ENCODE measurements at places on chromosomes 1 and 21.

DNA sequence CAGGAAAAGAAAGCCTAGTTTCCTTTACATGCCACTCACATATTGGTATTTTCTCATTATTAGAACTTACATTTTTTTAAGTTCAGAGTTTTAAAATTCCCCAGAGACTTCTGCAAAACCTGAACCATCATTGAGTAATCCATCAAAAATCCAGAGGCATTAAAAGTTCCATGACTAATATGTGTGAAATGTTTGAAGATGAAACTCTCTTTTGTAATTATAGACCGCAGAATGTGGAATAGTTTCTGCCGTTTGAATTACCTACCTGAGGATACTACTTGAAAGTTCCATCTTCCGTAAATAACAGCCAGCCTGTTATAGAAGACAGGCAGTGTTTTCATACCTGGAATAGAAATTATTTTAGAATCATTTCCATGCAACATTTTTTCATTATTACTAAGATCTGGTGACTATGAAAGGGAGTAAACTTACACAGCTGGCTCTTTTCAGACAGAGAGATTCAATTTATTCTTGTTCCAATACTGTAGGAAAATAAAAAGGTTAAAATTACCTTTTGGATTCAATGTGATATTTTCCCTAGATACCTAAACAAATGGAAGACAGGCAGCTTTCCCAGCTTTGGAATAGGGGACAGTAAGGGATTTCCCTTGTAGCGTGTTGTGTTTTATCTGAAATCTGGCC is 131.4 kb downstream of the ST6GALNAC5 start:
- no peak for DNase-seq

GRCh38 chr1:70487910-70488665 is 77.0 kb downstream of the CTH start:
- DNase-seq: no peak

GRCh38 chr1:54407154-54407403 is 885 bp upstream of the SSBP3 start:
- no peak for DNase-seq

DNA sequence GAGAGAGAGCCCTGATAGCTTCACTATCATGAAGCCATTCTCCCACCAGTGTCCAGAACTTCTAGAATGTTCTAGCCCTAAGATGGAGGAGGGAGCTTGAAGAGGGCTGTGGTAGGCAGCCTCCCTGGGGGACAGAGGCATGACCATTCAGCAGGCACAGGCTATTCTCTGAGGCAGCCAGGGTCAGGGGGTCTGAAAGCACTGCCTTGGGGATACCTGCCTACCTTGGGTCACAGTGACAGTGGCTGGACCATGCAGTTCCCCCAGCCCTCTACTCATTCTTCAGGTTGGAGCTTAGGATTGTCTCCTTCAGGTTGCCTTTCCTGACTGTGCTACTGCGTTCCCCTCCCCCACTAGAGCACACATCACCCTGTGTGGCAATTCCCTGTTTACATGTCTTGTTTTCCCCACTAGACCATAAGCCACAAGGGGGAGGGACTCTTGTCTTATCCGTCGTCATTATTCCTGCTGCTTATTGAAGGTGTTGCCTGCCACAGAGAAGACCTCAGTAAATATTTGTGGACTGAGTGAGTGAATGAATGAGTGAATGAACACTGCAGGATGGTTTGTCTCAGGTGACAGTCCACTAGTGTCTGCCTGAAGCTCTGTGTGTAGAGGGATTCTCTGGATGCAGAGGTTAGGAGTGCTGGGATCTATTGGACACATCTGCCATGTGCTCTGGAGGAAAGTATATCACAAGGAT is 5.2 kb downstream of the ZDHHC18 start:
- DNase-seq: no peak

DNA sequence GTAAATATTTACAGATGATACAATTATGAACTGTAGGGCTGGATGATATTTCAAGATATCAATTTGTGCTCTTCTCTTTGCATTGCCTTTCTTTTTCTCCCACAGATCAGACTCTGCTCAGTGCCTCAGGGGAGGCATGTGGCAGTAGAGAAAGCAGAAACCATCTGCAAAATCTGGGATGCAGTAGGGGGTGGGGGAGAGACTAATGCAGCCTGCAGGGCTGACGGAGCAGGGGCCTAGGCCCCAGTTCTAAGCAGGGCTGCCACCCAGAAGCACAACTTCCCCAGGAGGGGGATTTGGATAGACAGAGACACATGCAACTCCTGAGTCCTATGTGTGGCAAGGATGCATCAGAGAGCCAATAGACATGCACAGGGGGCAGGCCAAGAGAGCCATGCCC is 511.6 kb downstream of the SMYD3 start:
- no peak for DNase-seq

DNA sequence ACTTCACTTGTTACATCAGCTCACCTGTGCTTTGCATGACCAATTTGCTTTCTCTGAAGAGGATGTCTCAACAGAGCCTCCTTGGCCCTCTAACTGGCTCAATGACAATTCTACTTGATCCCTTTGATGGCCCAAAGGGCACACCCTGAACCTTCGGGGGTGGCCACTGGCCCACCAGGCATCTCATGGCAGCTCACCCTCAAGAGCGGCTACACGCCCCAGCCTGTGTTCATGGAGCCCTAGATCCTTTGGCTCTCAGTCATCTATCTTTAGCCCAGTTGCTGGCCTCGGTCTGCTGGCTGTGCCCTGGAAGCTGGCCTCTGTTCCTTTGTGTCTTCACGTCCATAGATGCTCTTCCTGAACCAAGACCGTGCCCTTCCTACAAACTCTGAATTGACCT is 476.7 kb downstream of the NPHP4 start:
- no peak for DNase-seq

DNA sequence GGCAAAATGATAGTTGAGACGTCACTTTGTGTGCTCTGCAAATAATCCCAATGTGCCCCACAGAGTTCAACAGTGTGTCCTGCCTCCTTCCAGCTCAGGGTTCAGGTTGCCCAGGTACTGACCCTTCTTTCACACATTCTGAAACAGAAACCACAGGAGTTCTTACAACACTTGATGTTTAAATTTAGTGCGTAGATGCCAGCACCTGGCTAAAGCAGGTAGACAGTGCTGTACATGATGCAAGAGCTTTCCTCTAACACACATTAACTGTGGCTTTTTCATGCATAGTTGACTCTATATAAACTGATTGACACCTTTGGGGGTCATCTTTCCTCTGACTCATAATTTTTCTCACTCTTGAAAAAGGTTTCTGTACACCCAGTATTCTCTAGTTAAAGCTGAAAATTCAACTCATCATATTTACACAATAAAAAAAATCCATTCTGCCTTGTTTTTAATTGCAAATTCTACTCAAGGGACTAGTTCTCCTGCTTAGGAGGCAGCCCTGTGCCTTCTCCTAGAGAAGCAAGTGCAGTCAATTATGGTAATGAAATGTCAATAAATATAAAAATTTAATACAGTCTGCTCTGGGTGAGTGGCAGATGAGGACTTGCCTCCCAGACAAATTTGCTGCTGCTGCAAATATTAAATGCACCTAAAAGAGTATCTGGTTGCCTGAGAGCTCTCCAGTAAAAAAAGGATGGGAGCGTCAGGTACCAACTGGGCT is 91.4 kb downstream of the NR5A2 start:
- DNase-seq: no peak

DNA sequence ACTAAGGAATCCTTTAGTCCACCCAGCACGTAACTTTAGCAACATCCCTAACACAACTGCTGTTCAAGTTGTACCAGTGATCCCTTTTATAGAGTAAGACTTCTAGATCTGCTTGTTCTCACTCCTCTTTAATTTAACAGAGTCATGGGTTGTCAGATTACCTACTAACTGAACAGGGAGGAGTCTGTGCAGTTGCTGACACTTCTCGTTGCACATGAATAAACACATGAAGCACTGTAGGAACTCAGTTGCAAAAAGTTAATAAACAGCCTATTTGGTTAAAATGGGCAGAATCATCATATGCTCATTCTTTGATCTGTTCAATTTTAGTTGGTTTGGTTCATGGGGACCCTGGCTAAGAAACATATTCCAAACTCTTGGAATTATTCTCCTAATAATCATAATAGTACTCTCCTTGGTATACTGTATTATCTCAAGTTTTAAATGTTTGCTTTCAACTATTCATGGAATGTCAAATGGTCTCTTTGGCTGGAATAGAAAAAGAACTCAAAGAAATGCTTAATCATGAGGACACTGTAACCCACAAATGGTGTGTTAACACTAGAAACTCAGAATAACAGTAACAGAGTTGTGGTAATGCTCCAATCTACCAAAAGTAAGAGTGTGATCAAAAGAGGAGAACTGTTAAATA is 15.6 kb downstream of the PLPPR5 start:
- DNase-seq: no peak

- DNase-seq: no peak
Measured at GRCh38 chr1:245550720-245551043, 395.9 kb downstream of the KIF26B start.

DNA sequence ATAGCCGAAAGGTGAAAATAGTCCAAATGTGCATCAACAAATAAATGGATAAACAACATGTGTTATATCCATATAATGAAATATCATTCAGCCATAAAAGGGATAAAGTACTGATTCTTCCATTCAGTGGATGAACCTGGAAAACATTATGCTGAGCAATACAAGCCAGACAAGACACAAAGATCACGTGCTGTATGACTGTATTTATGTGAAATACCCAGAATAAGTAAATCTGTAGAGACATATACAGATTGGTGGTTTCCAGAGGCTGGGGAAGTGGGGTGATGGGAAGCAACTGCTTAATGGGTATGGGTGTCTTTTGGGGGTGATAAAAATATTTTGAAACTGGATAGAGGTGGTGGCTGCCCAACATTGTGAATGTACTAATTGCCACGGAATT is 13.3 kb upstream of the GSTM4 start:
- no peak for DNase-seq

DNA sequence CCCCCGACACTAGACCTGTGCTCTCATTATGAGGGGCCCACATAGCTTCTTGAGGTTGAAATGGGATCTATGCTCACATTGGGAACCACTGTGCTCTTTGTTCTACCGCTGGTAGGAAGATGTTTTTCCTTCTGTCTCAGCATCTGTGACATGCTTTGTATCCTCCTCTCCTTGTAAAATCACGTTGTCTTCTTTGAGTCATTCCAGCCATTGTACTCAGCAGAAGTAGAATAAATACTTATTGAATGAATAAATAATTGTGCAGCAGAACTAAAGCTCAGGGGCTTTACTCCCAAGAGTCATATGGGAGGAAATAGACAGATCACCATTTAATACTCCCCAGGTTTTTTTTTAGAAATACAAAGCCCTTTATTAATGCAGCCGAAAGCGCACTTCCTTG is 66.3 kb upstream of the EDEM3 start:
- no peak for DNase-seq

DNA sequence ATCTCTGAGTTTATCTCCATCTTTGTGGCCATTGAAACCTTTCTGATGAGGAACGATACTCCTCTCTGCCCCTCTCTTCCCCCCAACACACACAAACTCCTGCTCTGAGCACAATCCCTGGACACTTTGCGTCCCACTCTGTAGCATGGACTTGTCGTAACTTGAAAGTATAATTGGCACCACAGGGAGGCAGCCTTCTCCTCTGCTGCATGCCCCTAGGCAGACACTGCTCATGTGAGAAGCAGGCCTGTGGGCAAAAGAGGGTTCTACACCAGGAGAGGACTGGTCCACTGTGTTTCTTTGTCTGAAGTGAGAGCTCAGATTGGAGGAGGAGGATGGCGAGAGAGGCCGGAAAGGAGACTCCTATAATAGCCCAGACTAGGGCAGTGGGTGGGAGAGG is 3.8 kb upstream of the PARS2 start:
- DNase-seq: no peak

- DNase-seq: no peak
Measured at GRCh38 chr1:245301162-245301580, 146.4 kb downstream of the KIF26B start.

DNA sequence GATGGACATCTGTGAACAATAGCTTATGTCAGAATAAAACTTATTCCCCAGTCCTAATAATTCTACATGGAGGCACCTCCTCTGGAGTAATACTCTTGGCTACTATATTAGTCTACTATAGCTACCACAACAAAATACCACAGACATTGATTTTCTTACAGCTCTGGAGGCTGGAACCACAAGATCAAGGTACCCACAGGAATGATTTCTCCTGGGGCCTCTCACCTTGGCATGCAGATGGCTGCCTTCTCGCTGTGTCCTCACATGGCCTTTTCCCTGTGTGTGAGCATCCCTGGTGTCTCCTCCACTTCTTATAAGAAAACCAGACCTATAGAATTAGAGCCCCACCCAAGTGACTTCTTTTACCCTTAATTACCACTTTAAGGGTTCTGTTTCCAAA is 244.3 kb downstream of the BARHL2 start:
- DNase-seq: no peak

GRCh38 chr1:35555212-35555584 is 2.0 kb downstream of the KIAA0319L start:
- no peak for DNase-seq

DNA sequence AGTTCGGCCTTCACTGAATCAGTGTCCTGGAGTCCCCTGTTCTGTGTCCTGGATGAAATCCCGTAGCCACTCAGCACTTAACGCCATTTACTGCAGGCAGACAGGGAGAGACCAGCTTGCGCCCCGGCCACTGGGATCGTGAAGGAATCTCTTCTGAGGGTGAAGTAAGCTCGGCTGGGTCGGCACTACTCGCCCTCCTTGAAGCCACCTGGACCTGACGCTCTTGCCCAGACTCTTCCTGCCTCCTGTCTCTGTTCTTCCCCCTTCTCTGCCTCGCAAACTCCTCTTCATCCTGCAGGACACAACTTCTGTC is 99.9 kb upstream of the ZBTB40 start:
- DNase-seq: no peak

DNA sequence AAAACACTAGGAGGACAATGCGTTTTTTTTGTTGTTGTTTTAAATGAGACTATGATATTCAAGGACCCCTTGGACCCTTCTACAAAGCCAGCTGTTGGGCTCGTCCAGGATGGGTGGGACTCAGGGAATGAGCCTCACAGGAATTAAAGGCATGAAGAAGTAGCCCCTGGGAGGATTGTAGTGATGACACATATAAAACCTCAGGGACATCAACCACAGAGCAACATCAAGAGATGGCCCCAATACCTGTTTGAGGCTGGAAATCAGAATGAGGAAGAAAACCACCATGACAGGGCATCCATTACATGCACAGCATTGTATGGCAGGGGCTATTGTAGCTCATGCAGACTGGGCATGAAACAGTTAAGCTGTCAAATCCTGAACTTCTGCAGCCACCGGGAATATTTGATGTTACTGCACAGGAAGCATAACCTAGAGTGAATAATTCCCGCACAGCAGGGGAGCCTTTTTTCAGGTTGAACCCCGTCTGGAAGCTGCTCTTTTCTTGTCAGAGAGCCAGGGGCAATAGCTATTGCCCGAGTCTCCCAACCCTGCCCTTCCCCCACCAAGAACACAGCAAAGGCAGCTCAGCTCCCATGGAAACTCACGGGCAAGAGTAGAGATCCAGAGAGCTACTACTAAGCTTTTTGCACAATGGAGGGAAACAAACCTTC is 140.2 kb upstream of the FGGY start:
- no peak for DNase-seq

DNA sequence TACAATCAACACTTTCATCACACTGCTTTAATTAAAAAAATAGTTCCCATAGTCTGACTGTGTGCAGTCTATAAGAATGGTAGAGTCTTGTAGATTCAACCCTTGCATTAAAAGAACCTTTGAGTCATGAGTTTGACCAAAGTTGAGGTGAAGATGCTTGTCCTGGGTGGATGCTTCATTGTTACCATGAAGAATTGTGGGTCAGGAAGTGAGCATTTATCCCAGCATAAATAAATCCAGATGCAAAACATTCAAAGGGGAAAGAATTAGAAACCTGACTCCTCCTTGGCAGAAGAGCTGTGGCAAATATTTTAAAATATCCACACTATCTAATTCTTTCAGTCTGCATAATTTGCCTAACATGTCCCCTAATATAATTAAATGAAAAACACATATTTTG is 72.9 kb upstream of the SPAG17 start:
- no peak for DNase-seq
